ENCODE measurements at places on chromosomes 12 and 14.

- no peak for DNase-seq
Observed at GRCh38 chr12:64663015-64663414, 52.7 kb downstream of the RASSF3 start.

GRCh38 chr14:52464175-52464574 lies 88.1 kb downstream of the TXNDC16 start:
- no peak for DNase-seq

DNA sequence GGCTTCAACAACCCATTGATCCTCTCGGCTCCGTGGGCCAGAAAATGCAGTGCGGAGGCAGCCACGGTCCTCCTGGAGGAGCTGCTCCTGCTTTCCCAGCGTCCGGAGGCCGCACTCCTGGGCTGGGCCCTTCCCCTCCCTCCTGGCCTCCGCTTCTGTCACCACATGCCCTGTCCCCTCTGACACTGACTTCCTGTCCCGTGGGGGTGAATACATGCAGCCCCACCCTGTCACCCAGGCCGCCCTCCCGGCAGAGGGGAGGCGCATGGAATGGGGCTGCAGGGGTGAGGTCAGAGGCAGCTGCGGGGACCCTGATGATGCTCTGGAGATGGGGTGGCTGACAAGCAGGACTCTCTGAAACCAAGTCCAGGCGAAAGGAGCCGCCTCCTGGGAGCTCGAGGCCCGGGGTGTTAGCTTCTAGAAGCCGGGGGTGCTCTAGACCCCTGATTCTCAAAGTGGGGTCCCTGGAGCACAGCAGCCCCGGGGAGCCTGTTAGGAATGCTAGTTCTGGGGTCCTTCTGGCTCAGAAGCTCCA lies 32.2 kb downstream of the NOC4L start:
- no peak for DNase-seq

- no peak for DNase-seq
Observed at GRCh38 chr12:99087278-99087677, 442.2 kb downstream of the APAF1 start.

GRCh38 chr14:92595267-92595666 lies 81.7 kb downstream of the RIN3 start:
- no peak for DNase-seq

DNA sequence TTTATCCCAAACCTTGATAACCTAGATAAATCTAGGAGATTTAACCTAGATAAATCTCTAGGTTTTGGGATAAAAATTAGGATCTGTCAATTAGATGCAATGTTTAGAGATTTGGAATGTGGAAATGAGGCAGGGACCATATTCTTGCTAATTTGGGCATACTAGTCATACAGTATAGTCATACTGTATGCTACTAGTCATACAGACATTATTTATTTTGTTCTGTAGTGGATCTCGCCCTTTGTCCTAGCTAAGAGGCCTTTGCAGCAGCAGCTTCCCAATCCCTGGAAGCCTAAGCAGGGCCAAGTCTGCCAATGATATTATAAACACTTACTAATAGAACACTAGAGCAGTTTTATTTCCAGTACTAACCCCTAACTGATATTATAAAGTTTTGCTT lies 136.4 kb downstream of the CEP128 start:
- DNase-seq, result peak; percentile 28

Data from stromal cell of bone marrow (primary cell).